ENCODE measurements at places on chromosomes 5 and 9. TPM values are rescaled to one million over a fixed set of nuclear protein-coding genes. Genes with fewer than 3 reads are reported as not detected.

DNA sequence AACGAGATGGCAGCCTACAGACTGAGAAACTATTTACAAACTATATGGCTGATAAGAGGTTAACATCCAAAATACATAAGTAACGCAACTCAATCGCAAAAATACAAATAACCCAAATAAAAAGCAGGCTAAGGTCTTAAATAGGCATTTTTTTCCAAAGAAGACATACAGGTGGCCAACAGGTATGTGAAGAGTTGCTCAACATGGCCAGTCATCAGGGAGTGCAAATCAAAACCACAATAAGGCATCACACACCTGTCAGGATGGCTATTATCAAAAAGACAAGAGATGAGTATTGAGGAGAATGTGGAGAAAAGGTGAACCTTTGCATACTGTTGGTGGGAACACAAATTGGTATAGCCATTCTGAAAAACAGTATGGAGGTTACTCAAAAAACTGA, 73.5 kb downstream of the CAMSAP1 start:
- H3K4me1 ChIP-seq, result no peaks in the 10 kb centered on the region
- no peak overlapping the region for H3K27ac ChIP-seq
- no peaks in the 10 kb centered on the region for H3K27me3 ChIP-seq

The KLF9 gene
- 25.2 TPM for total RNA-seq

DNA sequence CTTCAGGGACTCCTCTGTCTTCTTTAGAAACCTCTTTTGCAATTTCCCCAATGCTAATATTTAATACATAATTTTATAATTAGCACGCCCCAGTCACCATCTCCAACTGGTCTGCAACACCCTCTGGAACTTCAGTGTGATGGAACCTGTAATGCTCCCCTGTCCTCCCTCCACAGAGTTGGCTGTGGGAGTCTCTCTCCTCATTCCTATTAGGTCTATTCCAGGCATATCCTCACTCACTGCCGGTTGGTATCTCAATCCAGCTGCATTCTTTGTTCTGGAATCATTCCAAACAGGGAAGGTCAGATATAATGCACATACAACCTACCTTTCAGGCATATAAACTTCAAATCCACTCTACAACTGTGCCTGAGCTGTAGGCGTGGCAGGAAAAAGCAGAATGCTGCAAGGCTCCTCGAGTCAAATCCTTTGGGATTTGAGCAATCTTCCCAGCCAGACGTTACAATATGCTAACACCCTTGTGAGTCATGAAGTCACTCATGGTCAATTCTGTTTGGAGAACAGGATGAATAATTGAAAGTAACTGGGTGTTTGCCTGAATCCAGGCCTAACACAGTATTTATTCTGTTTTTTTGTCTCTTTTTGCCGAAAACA, 293.8 kb downstream of the CWC27 start:
- no peak for DNase-seq
- no peaks in the 10 kb centered on the region for H3K4me1 ChIP-seq
- H3K4me3 ChIP-seq, result no peak overlapping the region
- no peak overlapping the region for H3K27ac ChIP-seq
- no peaks in the 10 kb centered on the region for H3K27me3 ChIP-seq

- no peaks in the 10 kb centered on the region for H3K4me1 ChIP-seq
- H3K4me3 ChIP-seq, result no peak overlapping the region
- H3K36me3 ChIP-seq, result no peaks in the 10 kb centered on the region
- H3K27me3 ChIP-seq, result no peaks in the 10 kb centered on the region
- no peak for DNase-seq
- no peak overlapping the region for H3K27ac ChIP-seq
These were observed 125.3 kb upstream of the SAP30L start for GRCh38 chr5:154320224-154321089.

DNA sequence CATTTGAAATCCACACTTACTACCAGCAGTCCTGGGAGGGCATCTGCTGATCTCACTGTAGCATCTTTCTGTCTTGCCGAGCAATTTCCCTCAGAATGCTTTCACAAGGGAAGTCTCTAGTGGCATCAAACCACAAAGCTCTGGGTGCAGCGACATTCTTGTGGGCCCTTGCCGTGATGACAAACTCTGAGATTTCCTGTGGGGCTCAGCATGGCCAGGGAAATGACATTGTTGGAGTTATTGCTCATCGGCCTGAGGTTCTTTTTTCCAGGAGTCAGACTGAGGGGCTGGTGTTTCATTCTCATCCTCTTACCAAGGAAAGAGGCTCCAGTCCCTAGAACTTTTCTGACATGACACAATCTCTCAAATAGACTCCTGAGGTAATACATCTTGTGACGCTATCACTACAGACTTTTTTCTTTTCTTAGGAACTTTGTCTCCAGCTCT, 51.4 kb downstream of the PFDN1 start:
- peaks cover 11% of the 10 kb centered on the region for H3K4me1 ChIP-seq
- H3K27me3 ChIP-seq, result no peaks in the 10 kb centered on the region
- DNase-seq, result no peak
- H3K27ac ChIP-seq, result no peak overlapping the region

- H3K36me3 ChIP-seq, result no peaks in the 10 kb centered on the region
- no peaks in the 10 kb centered on the region for H3K27me3 ChIP-seq
- no peak overlapping the region for H3K4me3 ChIP-seq
- DNase-seq, result no peak
These were observed 56.5 kb downstream of the PDE4D start for GRCh38 chr5:59837071-59837470.

DNA sequence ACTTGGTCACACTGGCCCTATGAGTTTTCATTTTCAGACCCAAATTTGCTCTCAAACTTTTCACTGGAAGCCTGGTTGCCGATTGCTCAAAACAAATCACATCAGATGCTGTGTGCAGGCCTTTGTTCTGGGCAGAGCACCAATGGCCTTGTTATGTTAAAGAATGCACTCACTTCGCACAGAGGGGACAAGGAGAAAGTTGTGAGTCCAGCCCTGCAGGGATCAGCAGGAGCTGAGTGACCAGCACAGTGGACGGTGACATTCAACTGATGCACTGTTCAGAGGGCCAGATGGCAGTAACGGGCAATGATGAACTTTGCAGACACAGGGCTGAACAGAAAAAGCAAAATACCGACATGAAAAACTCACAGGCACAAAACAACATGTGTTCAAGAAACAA, 86.1 kb downstream of the BARX1 start:
- no peaks in the 10 kb centered on the region for H3K4me1 ChIP-seq
- H3K36me3 ChIP-seq, result no peaks in the 10 kb centered on the region
- no peak overlapping the region for H3K27ac ChIP-seq
- no peak overlapping the region for H3K4me3 ChIP-seq

- no peak for DNase-seq
- no peaks in the 10 kb centered on the region for H3K4me1 ChIP-seq
- no peaks in the 10 kb centered on the region for H3K27me3 ChIP-seq
- no peaks in the 10 kb centered on the region for H3K36me3 ChIP-seq
- no peak overlapping the region for H3K4me3 ChIP-seq
- no peak overlapping the region for H3K27ac ChIP-seq
These were observed 720.7 kb downstream of the TLE1 start for GRCh38 chr9:80968611-80969010.

The NCS1 gene
- total RNA-seq, result 19.9 TPM

DNA sequence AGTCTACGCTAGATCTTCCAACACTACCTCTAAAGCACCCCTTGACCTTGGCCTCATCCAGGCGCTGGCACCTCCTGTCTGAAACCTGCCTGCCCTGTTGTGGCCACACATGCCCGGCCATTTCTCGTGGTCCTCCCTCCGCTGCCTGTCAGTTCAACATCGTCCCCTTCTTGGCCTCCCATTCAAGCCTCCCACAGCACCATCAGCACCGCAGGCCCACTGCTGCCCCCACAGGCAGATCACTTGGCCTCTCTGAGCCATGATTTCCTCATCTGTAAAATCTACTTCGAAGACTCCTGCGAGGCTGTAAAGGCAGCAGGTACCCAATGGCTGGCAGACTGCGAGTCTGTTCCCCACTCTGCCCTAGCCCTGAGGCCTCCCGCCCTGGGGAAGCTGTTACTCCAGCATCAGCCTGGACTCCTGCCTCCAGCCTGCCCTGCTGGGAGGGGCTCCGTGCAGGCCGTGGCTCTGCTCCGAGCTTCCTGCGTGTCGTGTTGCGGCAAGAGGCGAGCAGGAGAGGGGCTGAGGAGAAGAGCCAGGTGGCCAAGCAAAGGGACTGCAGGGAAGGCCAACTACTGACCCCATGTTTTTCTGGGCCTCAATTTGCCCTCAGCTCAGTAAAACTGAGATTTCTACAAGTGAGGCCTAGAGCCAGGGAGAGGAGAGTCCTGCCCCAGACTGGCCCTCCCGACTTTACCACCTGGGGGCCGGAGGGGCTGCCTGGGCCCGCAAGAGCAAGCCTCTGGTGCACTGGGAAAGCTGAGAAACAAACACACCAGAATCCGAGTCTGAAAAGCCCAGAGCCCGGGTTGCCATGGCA, 70.5 kb upstream of the LRRTM2 start:
- H3K36me3 ChIP-seq, result peaks cover 25% of the 10 kb centered on the region
- H3K4me3 ChIP-seq, result no peak overlapping the region
- H3K4me1 ChIP-seq, result peaks cover 3% of the 10 kb centered on the region
- no peak overlapping the region for H3K27ac ChIP-seq

The HAND1 gene
- not detected for total RNA-seq

DNA sequence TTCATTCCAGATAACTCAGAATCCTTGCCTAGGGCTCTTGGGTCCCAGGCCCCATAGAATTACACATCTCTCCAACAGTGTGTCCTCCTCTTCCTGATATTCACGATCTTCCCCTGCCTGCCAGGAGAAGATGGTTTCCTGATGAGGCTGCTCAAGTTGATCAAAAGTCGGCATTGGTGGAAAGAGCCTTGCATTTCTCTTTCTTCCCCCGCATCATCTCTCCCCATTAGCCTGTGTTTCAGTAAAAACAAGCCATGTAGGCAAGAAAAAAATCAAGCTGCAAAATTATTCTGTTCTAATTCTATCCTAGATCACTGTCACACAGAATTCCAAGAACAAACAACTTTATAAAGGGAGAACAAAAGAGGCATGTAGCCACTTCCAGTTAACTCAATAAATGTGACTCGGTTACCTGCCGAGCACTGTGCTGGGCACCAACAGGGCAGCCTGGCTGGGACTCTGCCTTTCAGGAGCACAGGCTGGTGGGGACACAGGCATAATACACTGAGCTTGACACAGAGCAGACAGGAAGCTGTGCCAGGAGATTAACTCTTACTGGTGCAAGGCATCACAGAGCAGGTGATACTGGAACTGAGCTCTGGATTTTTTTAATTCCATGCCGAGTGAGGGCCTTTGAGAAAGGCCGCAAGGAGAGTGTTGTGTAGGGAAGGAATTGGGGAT, 25.6 kb downstream of the TMOD1 start:
- H3K4me1 ChIP-seq, result peaks cover 3% of the 10 kb centered on the region
- DNase-seq, result no peak
- H3K36me3 ChIP-seq, result no peaks in the 10 kb centered on the region
- no peak overlapping the region for H3K27ac ChIP-seq
- H3K4me3 ChIP-seq, result no peak overlapping the region

- no peaks in the 10 kb centered on the region for H3K36me3 ChIP-seq
- H3K4me1 ChIP-seq, result peaks cover 63% of the 10 kb centered on the region
- no peak overlapping the region for H3K27ac ChIP-seq
- H3K4me3 ChIP-seq, result no peak overlapping the region
- H3K27me3 ChIP-seq, result no peaks in the 10 kb centered on the region
These were observed 48.7 kb downstream of the FBXW11 start for GRCh38 chr5:171957591-171958251.

DNA sequence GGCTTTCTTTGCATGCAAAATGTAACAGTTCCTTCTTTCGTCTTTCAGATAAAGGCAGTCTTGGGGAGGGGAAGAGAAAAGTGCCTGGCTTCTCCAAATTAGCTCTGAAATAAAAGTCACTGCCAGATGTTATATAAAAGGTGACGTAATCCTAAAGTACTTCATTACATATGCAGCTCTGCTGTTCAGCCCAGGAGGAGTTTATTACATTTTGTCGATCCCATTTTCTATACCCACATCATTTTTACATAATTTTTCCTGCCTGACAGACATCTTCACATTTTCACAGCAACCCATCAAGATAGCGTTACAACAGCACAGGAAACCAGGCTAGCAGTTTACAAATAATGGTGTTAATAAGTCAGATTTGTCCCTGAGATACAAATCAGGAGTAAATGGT, 86.7 kb upstream of the SLC30A5 start:
- no peaks in the 10 kb centered on the region for H3K36me3 ChIP-seq
- DNase-seq, result no peak
- H3K4me3 ChIP-seq, result no peak overlapping the region
- no peaks in the 10 kb centered on the region for H3K27me3 ChIP-seq
- no peak overlapping the region for H3K27ac ChIP-seq

GRCh38 chr9:7287065-7287464, 512.5 kb downstream of the DMAC1 start:
- no peaks in the 10 kb centered on the region for H3K36me3 ChIP-seq
- H3K4me3 ChIP-seq, result no peak overlapping the region
- H3K27me3 ChIP-seq, result no peaks in the 10 kb centered on the region
- H3K27ac ChIP-seq, result no peak overlapping the region
- no peaks in the 10 kb centered on the region for H3K4me1 ChIP-seq

DNA sequence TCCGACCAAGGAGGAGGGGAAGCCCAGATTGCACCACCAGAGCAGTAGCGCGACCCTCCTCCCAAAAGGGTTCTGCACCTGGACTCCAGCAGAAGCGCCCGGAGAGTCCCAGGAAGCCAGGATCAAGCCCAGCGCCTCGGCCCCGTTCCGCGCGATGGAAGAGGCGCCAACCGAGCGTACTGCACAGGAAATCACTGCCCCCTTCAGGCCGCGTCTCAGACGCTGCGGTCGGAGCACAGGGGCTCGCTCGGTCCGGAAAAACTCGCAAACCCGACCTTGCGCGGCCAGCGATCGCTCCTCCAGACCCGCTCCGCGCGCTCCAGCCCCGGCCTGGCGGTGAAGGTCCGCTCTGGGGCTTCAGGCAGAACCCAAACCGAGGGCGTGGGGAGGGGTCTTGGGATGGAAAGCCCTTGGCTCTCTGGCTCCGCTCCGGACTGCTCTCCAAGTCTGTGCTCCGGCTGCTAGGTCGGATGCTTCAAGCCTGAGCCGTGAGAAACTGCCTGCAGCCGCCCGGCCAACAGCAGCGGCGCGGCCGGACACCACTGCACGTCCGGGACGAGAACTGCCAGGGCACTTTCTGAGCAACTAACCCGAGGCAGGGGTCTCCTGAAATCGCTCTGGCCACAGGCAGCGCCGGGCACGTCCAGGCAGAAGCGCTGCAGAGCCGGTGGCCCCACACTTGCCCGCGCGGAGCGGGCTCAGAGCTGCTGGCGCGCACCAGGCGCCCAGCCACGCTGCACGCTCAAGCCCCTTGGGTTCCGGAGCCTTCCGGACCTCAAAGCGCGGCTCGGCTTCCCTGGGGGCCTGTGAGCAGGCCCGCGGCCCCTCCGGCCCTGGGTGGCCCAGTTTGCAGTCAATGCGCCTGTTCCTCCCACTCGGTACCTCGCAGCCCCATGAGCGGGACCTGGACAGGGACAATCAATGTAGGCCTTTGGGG, 1.3 kb downstream of the GABBR2 start:
- peaks cover 20% of the 10 kb centered on the region for H3K4me1 ChIP-seq
- H3K27ac ChIP-seq, result no peak overlapping the region
- H3K36me3 ChIP-seq, result no peaks in the 10 kb centered on the region
- no peak overlapping the region for H3K4me3 ChIP-seq
- peaks cover 99% of the 10 kb centered on the region for H3K27me3 ChIP-seq

All from left lung (tissue), 14 donors.